ENCODE measurements at places on chromosomes 13 and 19. TPM values are rescaled to one million over a fixed set of nuclear protein-coding genes. Genes with fewer than 3 reads are reported as not detected.

SIGLEC8 gene
- total RNA-seq = 2.3 TPM

FXYD5 gene
- total RNA-seq = 118 TPM

PARP4 gene
- total RNA-seq = 43.7 TPM

TM9SF2 gene
- total RNA-seq = 18.1 TPM

SPRY2 gene
- total RNA-seq = 33.2 TPM

PROZ gene
- total RNA-seq = not detected

RFPL4AL1 gene
- not detected for total RNA-seq

- no peak for DNase-seq
Measured at GRCh38 chr13:21095311-21095710, 33.9 kb upstream of the LATS2 start.

DNA sequence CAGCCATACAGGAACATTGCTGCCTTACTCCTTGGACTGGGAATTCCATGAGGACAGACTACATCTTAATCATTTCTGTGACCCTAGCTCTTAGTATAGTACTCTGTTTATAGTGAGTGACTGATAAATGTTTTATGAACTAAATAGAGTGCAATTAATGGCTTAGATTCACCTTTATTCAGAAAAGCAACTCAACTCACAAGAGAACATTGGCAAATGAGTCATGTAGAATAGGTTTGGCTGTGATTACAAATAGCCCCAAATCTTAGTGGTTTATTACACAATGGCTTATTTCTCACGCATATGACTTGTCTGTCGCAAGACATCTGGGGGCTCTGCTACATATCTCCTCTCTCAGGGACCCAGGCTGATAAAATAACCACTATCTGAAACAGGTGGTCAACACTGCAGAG is 121.6 kb upstream of the KL start:
- DNase-seq = no peak

- no peak for DNase-seq
Measured at GRCh38 chr19:8311461-8312260, 3.5 kb upstream of the CD320 start.

DNA sequence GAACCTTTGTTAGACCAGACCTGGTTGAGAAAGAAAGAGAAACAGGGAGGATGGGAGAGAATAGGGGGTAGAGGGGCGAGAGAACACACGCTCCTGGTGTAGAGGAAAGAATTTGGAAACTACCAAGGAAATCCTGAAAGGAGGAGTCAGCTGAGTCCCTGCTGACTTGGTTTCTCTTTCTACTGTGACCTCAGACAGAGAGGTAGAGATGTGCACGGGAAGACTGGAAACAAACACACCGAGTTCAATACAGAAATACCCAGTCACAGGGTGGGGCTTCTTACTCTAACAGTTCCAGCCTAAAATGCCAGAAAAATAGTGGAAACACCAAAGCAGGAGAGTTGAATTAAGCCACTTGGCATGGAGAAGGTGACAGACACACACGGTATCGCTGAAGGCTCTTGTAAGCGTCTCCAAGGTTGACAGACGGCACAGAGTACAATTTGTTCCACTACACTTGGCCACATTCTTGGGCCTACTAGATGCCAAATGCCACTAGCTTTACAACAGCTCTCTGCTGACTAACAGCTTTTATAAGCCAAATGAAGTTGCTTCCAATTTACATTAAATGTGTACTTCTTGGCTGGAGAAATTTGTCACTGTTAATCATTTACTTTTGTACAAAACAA is 28.1 kb downstream of the LATS2 start:
- DNase-seq = peak; percentile 41

DNA sequence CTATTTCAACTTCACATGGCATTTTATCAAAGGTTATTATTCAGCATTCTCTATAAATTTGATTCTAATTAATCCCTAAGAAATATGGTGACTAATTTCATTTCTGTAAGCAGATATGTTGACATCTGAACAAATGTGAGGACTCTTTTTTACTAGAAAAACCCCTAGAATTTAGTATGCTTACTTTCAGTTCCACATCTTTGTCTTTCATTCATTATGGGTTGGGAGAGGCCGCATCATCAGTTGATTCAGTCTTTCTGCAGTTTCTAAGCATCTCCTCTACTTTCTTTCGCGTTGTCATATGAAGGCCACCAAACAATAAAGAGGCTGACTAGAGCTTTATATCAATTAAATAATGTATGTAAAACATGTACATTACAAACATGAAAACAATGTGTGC is 55.4 kb upstream of the MTIF3 start:
- no peak for DNase-seq

GRCh38 chr19:16342002-16342715 is 17.5 kb downstream of the KLF2 start:
- DNase-seq = no peak

DNA sequence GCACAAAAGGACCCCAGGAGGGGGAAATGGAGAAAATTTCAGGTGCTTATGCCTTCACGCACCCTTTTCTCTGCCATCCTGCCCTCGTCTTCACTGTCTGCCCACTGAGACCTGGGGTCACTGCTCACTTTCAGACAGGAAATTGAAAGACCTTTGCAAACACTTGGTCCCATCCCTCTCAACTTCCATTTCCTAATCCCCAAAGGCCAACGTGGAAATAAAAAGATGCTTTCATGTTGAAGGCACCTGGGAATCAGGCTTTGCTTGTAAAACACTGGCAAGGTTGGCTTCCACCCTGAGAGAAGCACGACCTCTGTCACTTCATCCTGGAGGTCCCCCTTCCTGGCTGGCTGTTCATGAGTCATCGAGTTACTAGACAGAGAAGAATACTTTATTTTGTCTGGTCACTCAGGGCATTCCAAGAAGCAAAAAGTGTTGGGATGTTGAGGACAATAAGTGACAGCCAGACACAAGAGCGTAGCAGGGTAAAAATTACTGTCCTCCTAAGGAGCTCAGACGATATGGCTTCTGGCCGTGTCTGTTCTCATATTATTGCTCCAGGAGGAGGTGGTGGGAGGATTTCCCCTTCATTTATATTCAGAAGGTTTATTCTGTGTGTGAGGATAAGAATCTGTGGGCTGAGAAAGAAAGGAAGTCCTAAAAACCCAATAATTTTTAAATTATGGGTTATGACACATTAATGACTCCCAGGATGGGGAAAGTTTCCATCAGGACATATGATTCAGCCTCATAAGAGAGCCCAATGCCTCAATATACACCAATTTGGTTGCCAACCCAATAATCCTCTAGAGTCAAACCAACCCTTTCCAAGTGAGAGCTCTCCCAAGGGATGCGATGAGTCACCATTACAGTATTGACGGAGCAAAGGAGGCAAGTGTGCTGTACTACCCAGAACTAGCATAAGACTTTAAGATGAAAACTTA is 409.0 kb downstream of the COG6 start:
- no peak for DNase-seq

DNA sequence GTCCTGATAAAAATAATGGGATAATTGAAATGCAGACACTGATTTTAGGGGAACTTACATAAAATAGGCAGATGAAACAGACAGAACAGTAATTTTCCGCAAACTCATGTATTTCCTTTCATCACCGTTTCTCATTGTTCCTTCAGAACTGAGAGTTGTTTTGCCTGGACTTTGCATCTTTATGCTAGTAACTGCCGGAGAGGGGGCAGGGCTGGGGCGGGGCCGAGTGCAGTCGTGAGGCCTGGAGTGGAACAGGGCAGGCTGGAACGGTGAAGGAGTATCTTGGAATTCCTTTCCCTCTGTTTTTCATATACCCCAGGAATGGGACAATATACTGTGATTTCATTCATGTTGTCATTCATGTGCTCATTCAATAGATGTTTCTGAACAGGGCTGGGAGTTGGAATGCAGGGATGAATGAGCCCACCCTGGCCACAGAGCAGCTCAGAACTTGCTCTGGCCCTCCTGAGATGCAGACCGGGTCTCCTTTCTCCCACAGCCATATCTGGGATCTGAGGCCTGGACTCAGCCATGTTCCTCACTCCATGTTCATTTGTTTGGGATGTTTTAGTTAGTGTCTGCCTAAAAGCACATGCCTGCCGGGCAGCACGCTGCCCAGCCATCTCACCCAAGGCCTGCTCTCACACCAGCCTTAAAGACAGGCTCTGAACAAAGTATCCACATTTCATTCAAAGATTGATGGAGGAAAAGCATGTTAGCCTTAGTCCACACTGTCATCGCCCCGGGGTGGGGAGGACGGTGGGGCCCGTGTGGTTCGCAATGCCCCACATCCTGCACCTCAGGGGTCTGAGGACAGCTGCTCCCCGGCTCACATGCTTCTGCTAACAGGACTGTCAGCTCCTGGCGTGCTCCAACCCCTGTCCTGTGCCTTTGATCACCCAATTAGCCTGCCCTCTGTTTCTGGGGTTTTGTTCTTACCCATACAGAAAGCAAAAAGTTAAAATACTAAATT is 92.9 kb downstream of the SOX1 start:
- no peak for DNase-seq

All from stomach (tissue), 19 donors.